ENCODE measurements at places on chromosomes 7 and 10. TPM values are rescaled to one million over a fixed set of nuclear protein-coding genes. Genes with fewer than 3 reads are reported as not detected.

GRCh38 chr10:122457934-122458333, 3.4 kb upstream of the HTRA1 start:
- DNase-seq: no peak

- DNase-seq: no peak
Observed at GRCh38 chr10:124035928-124036558, 57.4 kb downstream of the CHST15 start.

DNA sequence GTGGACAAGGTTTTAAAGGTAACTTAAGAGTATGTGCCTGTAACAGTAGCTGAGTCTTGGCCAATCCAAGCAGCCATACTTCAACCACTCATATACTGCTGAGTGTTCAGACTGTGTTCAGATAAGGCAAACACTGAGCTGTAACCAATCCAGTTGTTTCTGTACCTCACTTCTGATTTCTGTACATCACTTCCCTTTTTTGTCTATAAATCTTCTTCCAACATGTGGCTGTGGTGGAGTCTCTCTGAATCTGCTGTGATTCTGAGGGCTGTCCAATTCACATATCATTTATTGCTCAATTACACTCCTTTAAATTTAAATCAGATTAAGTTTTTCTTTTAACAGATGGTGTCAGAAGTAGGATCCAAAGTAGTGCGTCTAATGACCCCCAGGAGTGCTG, 149.5 kb upstream of the PHF14 start:
- no peak for DNase-seq

- no peak for DNase-seq
Observed at GRCh38 chr10:103575416-103576075, 82.0 kb downstream of the NEURL1 start.

- no peak for DNase-seq
Observed at GRCh38 chr10:14498326-14498725, 167.6 kb upstream of the FRMD4A start.

DNA sequence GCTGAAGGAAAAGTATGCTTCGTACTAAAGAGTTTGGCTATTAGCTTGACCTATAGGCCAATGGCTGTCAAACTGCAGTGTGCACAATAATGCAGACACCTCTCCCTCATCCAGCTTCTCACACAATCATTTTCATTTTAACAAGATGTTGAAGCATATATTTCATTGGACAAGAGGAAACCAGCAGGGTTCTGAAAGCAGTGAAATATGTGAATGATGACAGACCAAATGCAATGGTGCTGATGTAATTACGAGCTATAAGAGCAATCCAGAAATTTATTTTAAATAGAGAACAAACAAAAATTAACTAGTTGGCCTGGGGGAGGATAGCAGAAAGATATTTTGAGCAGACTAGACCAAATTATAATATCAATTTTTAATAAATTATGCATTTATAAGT, 331.5 kb upstream of the AKR1E2 start:
- DNase-seq: no peak

- no peak for DNase-seq
Observed at GRCh38 chr10:13089345-13089744, 10.6 kb upstream of the OPTN start.

GRCh38 chr7:7201578-7202374, 19.4 kb downstream of the C1GALT1 start:
- no peak for DNase-seq

DNA sequence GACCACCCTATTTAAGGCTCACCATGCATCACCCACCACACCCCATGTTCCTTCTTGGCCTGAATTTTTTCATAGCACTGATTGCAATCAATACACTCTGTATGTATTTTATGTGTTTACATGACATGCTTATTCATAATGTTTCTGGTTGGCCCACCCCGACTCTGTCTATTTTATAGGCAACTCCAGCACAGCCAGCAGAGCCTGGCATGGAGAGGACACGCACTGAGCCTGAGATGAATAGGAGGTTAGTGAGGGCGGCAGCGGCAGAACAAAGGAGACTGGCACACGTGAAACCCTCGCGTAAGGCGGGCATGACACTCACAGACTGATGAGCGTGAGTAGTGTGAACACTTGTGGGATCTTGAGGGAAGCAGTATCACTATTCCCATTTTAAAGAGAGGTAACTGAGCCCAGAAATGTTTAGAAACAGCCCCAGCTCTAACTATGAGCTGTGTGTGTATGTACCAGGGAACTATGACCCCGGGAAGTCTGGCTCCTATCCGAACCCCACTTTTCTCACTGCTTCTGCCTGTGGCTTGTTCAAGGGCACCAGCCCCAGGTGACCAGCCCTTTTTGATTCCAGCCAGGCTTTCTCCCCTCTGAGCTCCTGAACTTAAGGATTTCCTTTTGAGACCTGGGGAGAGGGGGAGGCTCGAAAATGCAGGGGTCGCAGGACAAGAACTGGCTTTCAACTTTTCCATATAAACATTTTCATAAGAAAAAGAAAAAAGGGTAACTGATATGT, 113.3 kb downstream of the ARHGAP22 start:
- no peak for DNase-seq

FAM24B gene
- not detected for total RNA-seq

ZMYND11 gene
- 113 TPM for total RNA-seq

CFAP69 gene
- total RNA-seq: 2.1 TPM

NRG3 gene
- total RNA-seq: not detected

OR2A12 gene
- not detected for total RNA-seq

All from A172 (cell line).